ENCODE measurements at places on chromosomes 7 and 10.

- DNase-seq, result no peak
Observed at GRCh38 chr7:25597946-25598345, 369.7 kb upstream of the NPVF start.

GRCh38 chr10:121322776-121323175 is 275.5 kb downstream of the FGFR2 start:
- no peak for DNase-seq

GRCh38 chr10:13970236-13970956 is 360.3 kb downstream of the FRMD4A start:
- no peak for DNase-seq

DNA sequence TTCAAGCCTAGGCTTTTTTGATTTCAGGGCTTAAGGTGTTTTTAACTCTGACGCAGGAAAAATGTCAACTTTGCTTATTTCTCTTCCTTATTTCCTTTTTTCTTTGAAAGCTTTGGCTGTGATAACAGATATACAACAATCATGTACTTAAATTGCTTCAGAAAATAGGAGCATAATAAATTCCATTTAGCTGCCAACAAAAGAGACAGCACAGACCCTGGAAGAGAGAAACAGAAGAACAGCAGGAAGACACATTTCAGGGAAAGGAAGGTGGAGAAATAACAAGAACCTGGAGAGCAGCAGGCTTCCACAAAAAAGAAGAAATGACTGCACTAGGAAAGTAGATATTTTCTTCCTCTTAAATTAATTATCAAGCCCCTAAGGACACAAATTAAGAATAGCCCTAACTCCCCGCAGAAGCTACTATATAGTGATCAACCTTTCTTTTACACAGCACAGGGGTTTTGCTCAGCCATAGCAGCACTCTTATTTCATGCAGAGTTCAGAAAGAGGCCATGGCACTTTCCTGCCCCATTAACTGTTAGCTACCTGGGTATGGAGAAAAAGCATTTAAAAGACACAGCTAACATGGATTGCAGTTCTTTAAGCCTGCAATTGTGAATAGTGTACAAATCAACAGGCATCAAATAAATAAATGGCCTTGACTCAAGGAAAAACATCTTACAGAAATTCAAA is 61.5 kb downstream of the IQUB start:
- no peak for DNase-seq

All from HS-27A (cell line).